ENCODE measurements at places on chromosomes 11 and 22.

GRCh38 chr11:33160136-33160535 is 1.1 kb downstream of the CSTF3 start:
- no peak for DNase-seq

GRCh38 chr22:31616315-31616980 is 45.6 kb downstream of the PISD start:
- DNase-seq = no peak

DNA sequence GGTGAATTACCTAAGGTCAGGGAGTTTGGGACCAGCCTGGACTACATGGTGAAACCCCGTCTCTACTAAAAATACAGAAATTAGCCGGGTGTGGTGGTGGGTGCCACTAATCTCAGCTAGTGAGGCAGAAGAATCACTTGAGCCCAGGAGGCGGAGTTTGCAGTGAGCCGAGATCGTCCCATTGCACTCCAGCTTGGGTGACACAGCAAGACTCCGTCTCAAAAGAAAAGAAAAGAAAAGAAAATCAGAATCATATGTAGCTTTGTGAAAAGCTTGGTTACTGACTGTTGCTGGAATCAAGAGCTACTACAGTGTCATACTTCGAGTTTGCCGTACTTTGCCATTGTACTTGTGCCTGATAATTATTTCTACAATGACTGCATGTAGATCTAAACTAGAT is 4.2 kb upstream of the TMEM135 start:
- no peak for DNase-seq

DNA sequence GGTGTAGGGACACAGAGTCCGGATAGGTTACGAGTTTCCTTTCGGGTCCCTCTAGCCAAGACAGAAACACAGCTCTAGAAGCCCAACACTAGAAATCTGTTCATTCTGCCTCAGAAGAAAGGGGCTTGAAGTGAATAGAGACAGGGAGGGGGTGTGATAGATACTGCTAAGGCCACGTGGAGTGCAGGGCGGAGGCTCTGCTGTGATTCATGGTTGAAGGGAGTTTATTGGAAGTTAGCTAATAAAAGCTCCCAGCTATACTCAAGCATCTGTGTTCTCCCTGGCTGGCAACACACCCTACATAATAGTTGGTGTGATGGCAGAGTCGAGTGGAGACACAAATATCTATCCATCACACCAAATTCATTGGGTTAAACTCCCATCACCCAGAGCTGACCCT is 337.4 kb downstream of the CADM1 start:
- no peak for DNase-seq

DNA sequence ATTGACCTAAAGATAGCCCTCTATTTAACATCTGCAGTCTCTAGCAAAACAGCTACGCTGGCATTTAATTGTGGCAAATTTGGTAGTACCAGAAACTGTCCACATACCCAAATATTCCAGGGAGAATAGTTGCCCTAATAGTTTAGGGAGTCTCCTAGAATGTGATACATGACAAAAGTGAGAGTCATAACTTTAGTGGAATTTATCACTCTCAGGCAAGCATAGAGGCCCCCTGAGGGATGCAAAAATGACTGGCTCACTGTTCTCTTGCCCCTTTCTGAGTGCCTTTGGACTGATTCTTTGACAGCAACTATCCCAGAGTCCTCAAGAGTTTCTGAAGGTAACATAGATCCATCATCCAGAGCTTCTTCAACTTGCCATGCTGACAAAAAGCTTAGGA is 2.3 kb upstream of the OR51B4 start:
- DNase-seq = no peak

DNA sequence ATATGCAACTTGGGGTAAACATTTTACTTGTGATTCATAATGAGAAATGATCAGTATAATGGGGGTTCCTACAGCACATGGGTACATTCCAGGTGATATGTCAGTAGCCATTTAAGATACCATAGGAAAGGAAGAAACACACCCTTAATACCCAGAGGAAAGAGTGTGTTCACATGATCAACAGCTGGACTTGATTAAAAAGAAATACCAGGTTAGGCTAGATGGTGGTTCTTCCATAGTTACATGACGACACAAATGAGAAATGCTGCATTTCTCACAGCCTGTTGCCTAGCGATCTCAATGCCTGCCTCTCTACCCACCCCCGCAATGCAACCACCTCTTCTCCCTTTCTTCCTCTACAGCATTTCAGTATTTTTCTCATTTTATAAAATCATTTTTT is 96.8 kb downstream of the TTC28 start:
- DNase-seq = no peak

DNA sequence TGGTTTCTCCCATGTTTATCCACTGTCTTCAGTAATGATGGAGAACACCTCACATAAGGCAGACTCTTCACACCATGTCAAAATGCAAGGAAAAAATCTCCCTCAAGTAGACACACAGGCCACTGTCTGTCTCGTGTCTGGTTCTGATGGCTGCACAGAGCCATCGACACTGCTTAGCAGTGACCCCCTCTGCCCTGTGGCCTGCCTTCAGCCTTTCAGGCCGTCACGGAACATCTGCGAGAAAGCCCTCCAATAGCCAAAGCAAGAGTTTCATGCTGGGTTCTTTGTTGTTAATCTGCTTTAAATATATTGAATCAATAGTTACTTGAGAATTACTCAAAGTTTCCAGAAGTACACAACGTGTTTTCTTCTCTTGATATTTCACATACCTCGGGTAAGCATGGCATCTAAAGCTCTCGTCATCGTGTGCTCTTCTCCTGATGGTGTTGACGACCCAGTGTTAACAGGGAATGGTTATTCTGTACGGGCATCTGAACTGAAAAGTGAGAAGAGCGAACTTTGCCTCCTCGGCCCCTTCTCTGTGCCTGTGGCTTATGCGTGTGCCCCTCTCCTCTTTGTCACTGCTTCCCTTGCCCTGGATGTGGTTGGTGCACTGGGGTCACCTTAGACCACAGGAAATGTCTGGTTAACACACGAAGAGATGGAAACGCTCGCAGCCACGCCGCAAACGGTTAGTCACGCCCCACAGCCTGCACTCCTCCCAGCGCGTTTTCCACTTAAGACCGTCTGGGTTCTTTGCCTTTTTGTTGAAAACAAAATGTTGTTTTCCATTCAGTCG is 33.4 kb upstream of the CTTN start:
- no peak for DNase-seq

DNA sequence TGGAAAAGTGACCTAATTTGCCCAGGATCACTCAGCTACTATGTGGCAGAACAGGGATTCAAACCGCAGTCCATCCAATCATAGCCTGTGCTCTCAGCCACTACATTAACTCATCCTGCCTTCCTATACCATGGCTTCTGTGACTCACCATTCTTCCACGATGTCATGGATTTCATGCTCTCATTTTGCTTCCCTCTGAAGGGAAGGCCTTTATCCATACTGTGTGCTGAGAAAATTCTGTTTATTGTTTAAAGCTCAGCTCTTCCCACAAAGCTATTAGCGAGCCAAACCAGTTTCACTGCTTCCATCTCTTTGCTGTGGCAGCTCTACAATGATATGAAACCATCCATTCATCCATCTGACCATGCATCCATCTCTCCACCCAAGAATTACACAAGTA is 289.9 kb downstream of the TENM4 start:
- DNase-seq = no peak

- peak; percentile 95 for DNase-seq
These were observed 73.6 kb upstream of the SUSD2 start for GRCh38 chr22:24107661-24108060.

- peak; percentile 62 for DNase-seq
These were observed 2.4 kb downstream of the MUC2 start for GRCh38 chr11:1077033-1077416.

DNA sequence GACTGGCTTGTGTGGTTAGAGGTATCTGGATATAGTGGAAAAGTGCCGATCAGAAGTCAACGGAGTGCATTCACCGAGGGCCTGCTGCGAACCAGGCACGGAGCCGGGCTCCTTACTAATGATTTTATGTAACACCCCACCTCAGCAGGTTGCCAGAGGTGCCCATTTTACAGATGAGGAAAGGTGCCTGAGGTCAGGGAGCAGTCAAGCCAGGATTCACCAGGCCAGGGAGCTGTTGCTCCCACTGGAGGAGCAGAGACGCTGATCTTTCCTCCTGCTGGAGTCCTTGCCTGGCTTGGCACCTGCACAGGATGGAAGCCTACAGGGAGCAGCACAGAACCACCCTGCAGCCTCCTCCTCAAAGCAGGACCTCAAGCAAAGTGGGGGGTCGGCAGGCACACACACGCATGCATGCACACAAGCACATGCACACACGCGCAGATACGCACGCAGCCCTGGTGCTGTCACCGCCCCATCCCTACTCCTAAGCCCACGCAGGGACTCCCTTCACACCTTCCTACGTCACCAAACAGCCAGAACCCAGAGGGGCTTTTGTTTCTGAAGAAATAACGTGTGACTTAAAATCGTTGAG is 16.2 kb downstream of the RSPH14 start:
- no peak for DNase-seq

GRCh38 chr11:77113382-77114088 is 10.9 kb downstream of the OMP start:
- no peak for DNase-seq

DNA sequence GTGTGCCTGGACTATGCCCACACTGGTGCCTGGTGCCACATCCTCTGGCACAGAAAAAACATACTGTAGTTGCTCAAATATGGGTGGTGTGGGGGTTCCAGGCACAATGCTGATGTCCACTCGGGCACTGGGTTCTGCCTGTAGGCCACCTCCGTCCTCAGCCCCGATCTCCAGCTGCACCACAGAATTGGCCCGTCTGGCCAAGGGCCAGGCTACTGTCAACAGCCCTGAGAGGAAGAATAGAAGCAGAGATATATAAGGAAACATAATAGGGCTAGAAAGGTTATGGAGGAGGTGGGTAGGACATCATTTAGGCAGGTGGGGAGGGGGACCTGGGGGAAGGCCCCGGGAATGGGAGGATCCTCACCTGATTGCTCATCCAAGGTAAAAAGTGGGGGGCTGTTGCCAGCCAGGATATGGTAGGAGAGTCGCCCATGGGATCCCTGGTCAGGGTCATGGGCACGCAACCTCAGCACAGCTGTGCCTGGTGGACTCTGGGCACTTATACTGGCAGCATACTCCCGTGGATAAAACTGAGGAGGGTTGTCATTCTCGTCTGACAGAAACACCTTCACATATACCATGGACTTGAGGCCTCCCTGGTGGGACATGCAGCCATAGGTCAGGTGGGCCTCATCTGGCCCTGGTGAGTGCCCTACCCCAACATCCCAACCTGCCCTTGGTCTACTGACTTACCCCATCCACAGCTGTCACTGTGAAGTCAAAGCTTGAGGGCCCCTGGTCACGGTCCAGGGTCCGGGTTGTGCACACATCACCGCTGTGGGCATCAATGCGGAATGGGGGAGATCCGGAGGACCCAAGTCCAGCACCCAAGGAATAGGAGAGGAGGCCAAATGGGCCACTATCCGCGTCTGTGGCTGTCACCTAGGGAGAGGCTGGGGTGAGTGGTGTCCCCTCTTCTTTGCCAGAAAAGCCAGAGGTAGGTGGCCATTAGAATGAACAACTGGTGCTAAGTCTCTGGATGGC is 14.5 kb upstream of the TPP1 start:
- no peak for DNase-seq

DNA sequence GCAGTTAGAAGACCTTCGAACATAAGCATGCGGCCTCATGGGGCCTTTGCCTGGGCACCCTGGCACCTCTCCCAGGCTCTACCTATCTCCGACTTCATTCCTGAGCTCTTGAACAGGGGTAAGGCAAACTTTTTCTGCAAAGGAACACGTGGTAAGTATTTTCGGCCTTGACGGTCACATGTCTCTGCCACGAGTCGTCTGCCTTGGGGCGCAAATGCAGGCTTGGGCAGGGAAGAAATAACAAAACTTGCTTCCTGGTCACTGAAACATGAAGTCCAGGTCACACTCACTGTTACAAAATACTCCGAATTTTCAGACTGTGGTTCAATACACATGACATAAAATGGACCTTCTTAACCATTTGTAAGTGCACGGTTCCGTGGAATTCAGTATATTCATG is 3.4 kb upstream of the ASCL2 start:
- DNase-seq = no peak

- DNase-seq = no peak
These were observed 146.2 kb downstream of the TRIM29 start for GRCh38 chr11:119991669-119992068.

GRCh38 chr22:22673099-22673498 is 28.7 kb downstream of the GGTLC2 start:
- DNase-seq = no peak

DNA sequence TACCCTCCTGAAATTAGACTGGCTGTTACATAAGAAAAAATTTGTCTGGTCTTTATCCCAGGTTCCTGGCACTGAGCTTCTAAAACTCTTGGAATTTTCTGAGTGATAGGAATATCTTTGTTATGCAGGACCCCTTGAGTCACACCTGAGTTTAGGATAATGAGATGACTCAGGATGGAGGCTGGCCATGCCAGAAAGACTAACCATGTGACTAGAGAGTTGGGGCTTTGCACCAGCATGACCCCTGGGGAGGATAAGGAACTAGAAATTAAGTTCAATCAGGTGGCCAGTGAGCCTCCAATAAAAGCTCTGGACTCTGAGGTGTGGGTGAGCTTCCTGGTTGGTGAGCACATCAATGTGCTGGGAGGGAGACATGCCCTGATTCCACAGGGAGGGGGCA is 88.1 kb downstream of the XRRA1 start:
- no peak for DNase-seq

GRCh38 chr22:17368554-17369438 is 464 bp upstream of the CECR2 start:
- DNase-seq = no peak

DNA sequence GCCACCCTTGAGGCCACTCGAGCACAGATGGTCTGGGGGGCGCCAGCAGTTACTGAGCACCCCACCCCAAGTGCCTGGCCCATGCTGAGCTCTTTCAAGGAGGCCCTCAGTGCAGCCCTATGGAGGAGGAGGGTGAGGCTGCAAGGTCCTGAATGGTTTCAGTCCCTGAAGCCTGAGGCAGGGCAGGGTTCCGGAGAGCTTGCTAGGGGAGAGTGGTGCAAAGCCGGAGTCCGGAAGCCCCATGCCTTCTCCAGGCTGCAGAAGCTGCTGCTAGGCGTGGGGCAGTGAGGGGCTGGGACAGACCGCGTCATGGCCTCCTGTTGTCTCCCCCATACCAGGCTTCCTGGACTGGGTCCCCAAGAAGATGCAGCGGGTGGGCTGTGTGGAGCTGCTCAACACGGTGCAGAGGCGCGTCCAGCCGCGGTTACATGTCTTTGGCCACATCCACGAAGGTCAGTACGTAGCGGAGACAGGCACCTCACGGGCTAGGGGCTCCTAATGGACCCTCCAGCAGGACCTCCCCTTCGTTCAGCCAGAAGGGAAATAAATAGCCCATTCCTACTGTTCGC is 90.6 kb downstream of the MPPED1 start:
- no peak for DNase-seq

GRCh38 chr11:70139785-70140410 is 61.8 kb downstream of the ANO1 start:
- no peak for DNase-seq
